Stimulated activated CD4-positive, alpha-beta T cell treated with anti-CD3 and anti-CD28 coated beads, Interleukin-4, amount 100 ng/mL, for 48 hours (primary cell): ENCODE measurements at places on chromosomes 11 and 22.

DNA sequence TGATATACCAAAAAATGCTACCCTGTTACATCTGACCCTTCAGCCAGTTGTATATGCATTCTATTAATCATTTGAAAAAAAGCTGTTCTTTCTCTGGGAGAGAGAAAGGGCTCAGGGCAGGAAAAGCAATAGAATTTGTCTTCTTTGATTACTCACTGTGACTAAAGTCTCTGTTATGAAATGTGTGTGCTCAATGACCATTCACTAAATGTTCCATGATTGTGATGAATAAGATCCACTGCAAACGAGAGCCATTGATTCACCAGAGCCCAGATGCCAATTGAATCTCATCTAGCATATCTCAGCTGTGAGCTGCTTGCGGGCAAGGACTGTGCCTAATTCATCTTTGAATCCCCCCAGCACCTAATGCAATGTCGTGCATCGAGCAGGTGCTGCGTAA lies 184.3 kb downstream of the OPCML start:
- no peak for DNase-seq

DNA sequence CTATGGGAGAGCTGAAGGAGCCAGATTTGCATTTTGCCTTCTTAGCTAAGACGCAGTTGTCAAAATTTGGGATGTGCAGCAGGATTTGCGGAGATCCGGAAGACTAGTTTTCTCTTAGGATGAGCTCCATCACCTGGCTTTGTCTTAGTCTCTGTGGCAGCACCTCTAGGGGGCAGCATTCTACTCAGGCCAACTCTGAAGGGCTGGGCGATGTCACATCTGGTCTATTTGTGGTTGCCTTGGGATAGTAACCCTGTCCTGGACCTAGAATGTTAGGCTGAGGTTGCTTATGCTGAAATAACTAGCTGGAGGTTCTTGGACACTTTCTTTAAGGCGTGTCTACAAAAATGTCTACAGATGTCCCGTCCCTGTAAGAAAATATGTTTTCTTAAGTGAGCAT lies 116.2 kb downstream of the FAT3 start:
- DNase-seq, result no peak

DNA sequence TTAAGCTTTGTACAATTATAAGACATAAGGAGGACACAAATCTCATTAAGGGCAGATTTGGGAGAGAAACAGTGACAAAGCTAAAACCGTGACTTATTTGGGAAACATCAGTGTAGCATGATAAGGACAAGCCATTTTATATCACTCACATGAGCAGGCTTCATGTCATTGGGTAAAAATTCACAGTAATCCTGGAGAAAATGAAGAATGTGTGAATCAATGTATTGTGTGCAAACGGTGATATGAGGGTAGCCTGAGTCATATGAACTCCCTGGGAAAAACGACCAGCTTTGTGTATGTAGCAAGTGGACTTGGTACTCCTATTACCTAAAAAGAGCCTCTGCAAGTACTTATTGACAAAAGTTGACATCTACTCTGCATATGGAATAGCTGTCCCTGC lies 6.0 kb upstream of the TRIM34 start:
- no peak for DNase-seq

- no peak for DNase-seq
These were observed 55.3 kb upstream of the SUSD2 start for GRCh38 chr22:24125941-24126340.

GRCh38 chr11:64989416-64989815 lies 7.4 kb downstream of the BATF2 start:
- DNase-seq, result no peak

- no peak for DNase-seq
These were observed 28.1 kb downstream of the SBF2 start for GRCh38 chr11:10265936-10266335.

- DNase-seq, result no peak
These were observed 1.2 kb downstream of the FIBP start for GRCh38 chr11:65886826-65887722.

DNA sequence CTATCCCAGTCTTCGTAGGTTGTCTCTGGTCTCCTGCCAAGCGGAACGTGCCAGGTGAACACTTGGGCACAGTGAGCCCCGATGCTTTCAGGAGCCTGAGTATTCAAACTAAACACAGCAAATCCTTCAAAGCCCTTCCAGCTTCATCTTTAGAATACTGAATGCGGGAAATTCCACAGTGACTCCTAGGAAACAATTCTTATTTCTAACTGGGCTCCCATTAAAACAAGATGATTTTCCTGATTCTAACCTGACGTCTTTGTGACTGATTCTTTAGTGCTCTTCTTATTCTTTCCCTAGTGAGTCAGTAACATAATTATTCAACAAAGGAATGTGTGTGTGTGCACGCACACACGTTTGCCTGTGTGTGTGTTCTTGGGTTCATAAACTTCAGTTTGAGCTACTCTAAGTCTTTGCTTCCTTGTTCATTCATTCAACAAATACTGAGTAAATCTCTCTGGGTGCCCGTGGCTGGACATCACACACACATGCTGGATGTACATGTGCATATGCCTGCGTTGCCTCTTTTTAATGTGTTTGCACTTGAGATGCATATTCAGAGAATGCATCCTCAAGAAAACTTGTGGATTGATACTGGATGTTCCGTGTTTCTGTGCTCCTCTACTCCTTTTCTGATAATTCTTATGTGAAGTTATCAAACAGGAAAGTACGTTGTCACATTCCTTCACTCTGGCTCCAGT lies 134.5 kb downstream of the WNT7B start:
- DNase-seq, result no peak

GRCh38 chr11:102421261-102421660 lies 31.3 kb downstream of the TMEM123 start:
- no peak for DNase-seq

DNA sequence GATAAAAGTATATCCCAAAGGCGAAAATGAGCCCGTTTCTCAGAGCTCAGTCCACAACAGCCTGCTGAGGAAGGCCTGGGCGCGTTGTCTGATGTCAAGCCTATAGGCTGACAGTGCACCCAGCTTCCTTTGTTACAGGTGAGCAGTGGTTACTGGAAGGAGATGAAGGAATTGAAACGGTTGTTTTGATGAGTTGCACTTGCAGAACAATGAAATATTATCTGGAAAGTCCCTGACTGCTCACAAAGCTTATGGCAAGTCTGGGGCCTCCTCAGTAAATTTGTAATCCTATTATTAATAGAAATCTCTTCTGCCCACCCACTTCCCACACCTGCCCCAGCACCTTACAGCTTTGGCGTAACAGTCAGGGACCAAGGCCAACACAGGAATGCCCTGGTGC lies 77.8 kb downstream of the C11orf91 start:
- no peak for DNase-seq

DNA sequence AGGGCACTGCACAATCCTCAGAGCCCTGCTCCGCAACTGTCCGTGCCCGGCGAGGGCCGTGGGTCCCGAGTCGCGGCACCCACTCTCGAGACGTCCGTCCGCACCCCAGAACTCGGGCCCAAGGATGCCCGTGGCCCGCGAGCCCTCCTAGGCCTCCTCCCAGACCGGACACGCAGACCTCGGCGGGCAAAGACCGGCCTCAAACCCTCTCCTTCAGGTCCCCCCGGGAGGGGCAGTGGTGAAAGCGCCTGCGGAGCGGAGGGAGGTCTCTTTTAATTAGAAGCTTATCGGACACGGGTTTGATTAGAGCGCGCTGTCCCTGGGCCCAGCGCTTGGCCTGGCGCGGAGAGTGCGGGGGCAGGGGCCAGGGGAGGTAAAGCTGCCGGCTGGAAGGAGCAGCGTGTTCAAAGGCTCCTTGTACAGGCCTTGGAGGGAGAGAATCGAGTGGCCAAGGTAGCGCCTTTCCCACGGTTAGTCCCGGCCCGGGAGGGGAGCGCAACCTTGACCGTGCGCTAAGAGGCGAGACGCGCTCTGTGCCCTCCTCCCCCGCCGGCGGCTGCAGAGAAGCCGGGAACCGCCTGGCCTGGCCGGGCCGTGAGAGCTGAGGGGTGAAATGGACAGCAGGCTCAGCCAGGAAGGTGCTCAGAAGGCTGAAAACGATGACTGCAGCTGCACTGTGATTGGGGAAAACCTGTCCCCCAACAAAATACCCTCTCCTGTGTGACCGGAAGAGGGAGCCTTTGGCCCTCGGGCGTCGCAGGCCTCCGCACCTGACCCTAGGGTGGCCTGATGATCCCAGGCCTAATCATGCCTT lies 4.6 kb downstream of the WT1 start:
- no peak for DNase-seq

GRCh38 chr22:44335903-44336803 lies 23.4 kb upstream of the SHISAL1 start:
- no peak for DNase-seq

DNA sequence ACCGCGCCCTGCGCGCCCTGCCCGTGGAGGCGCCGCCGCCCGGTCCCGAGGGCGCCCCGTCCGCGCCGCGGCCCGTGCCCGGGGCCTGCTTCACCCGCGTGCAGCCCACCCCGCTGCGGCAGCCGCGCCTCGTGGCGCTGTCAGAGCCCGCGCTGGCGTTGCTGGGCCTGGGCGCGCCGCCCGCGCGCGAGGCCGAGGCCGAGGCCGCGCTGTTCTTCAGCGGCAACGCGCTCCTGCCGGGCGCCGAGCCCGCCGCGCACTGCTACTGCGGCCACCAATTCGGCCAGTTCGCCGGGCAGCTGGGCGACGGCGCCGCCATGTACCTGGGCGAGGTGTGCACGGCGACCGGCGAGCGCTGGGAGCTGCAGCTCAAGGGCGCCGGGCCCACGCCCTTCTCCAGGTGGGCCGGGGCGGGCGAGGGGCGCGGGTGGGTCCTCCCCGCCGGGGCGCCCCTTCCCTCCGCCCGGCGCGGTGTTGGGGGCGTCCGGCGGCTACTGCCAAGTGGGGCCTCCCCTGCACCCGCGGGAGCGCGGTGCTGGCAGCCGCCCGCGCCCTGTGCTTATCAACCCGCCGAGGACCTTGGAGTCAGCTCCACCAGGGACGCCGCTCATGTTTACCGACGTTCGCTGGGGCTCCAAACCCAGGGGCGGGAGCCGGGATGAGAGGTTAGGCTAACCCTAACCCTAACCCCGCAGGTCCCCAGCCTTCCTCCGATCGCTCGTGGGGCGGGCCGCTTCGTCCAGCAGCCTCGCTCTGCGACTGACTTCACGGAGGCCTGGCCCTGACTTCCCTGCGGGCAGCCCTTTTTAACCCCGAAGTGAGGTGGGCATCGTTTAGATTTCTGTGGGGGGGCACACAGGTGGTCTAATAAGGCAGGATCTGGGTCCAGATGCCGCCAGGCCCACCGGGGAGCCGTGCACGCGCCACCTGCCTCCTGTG lies 649 bp downstream of the SELENOO start:
- no peak for DNase-seq
